Vagina (tissue), 2 donors: ENCODE measurements at places on chromosomes 12 and 14. TPM values are rescaled to one million over a fixed set of nuclear protein-coding genes. Genes with fewer than 3 reads are reported as not detected.

GRCh38 chr12:117130801-117131200, 31.6 kb upstream of the TESC start:
- no peaks in the 10 kb centered on the region for H3K27me3 ChIP-seq

DNA sequence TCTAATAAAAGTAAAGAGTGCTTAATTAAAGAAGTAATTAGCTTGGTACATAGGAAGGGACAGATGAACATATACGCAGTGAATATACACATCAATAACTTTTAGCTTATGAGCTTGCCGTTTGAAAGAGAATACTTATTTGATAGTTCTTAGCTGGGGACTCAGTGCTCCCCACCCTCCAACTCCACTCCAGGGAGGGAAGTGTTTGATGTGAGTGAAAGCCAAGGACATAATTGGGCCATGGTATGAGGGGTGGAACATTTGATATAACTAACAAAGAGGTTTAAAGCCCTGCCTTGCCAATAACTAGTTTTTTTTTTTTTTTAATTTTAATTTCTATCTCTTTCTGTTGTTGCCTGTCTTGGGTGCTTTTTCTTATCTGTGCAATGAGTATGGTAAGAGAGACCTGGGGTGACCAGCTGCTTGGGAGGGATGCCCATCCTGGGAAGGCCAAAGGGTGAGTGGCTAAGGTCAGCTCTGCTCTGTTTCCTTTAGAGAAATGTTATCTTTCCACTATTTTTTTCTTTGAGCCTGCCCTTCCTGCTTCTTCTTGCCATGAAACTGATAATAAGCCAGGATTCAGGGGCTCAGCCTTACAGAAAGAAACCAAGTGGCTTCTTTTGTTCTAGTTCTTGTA, 132.8 kb upstream of the CPSF6 start:
- peaks cover 9% of the 10 kb centered on the region for H3K4me1 ChIP-seq
- no peaks in the 10 kb centered on the region for H3K27me3 ChIP-seq
- H3K4me3 ChIP-seq, result no peak overlapping the region

DNA sequence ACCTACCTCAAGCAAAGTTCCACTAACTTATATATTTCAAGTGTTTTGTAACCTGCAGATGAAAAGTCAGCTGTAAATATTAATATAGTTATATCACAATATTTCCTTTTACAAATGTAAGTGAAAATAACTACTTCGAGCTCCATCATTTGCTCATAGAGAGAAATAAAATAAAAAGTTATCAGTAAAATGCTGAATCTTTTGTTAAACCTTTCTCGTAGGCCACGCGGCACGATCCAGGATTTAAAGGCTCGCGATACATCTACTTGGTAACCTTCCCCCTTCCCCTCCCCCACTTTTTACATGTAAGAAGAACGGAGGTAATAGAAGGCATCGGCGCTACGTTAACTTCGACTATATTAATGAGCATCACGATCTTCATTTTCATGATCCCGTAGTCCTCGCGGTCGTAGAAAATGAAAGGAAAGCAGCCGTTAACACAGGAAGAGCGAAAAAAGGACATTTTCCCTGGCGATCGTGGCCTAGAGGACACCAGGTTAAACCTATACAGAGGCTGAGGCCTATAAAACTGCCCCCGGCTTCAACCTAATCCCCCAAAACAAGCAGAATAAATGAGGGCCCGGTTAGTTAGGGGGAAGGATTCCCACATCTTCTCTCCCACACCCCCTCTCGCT, 508 bp downstream of the HNRNPC start:
- H3K27me3 ChIP-seq, result no peaks in the 10 kb centered on the region
- peaks cover 5% of the 10 kb centered on the region for H3K36me3 ChIP-seq
- H3K4me1 ChIP-seq, result peaks cover 55% of the 10 kb centered on the region
- H3K27ac ChIP-seq, result peak overlapping the region; percentile 99
- peak overlapping the region; percentile 93 for H3K4me3 ChIP-seq

DNA sequence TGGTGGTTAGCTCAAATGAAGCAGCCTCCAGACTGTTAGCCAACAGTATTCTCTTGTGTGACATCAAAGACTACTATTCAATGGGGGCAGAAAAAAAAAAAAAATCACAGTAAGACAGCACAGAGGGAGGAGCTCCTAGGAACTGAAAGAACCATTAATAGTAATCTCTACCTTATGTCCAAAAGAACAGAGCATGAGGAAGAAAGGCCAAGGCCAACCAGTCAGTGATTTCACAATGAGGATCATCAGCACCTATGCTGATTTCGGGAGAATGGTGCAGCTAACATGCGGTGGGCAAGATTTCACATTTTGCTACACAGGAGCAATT, 66.3 kb upstream of the SOX5 start:
- H3K27ac ChIP-seq, result no peak overlapping the region
- no peaks in the 10 kb centered on the region for H3K27me3 ChIP-seq
- H3K4me3 ChIP-seq, result no peak overlapping the region
- H3K4me1 ChIP-seq, result no peaks in the 10 kb centered on the region
- no peak for DNase-seq

DNA sequence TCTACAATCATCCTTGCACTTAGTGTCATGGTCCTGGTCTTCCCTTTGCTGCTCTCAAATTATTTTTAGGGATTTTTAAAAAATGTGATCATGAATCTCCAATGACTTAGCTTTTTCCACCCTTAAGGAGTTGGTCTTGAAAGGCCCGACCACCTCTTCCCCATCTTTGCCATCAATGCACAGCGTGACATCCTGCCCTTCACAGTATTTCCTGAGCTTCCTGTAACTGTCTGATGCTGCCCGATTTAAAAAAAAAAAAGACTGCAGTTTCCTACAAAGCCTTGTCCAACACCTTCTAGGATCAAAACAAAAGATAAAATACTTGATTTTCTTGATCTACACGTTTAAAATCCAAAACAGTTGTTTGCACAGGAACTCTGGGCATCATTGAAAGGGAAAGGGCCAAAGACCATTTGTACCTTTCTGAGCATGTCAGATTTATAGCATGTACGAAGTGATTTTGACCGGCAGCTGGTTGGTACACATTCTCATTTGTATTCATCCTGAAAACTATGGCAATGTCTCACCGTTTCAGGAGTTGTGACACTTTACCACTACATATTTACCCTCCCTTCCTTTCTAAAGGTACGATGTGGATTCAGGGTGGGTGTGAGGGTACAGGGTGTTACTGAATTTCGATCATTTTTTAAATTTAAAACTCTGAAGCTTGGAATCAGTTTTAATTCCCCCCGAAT, 7.4 kb upstream of the ELK3 start:
- peaks cover 7% of the 10 kb centered on the region for H3K4me1 ChIP-seq
- DNase-seq, result no peak
- no peak overlapping the region for H3K27ac ChIP-seq
- H3K27me3 ChIP-seq, result no peaks in the 10 kb centered on the region

- no peak overlapping the region for H3K4me3 ChIP-seq
- H3K27me3 ChIP-seq, result no peaks in the 10 kb centered on the region
- no peak overlapping the region for H3K27ac ChIP-seq
- peaks cover 12% of the 10 kb centered on the region for H3K36me3 ChIP-seq
- no peak for DNase-seq
These were observed 7.8 kb downstream of the LRRK2 start for GRCh38 chr12:40232602-40233001.

- H3K4me1 ChIP-seq, result no peaks in the 10 kb centered on the region
- no peak overlapping the region for H3K4me3 ChIP-seq
- no peak overlapping the region for H3K27ac ChIP-seq
- no peaks in the 10 kb centered on the region for H3K27me3 ChIP-seq
These were observed 118.6 kb downstream of the SMOC1 start for GRCh38 chr14:69997849-69998248.

CIROP gene
- not detected for total RNA-seq

WNT1 gene
- total RNA-seq, result not detected

PARP2 gene
- total RNA-seq, result 5.9 TPM
